ENCODE measurements at places on chromosomes 7 and 10. TPM values are rescaled to one million over a fixed set of nuclear protein-coding genes. Genes with fewer than 3 reads are reported as not detected.

GRCh38 chr10:92691591-92692079 lies 1.9 kb downstream of the HHEX start:
- no peak for DNase-seq

DNA sequence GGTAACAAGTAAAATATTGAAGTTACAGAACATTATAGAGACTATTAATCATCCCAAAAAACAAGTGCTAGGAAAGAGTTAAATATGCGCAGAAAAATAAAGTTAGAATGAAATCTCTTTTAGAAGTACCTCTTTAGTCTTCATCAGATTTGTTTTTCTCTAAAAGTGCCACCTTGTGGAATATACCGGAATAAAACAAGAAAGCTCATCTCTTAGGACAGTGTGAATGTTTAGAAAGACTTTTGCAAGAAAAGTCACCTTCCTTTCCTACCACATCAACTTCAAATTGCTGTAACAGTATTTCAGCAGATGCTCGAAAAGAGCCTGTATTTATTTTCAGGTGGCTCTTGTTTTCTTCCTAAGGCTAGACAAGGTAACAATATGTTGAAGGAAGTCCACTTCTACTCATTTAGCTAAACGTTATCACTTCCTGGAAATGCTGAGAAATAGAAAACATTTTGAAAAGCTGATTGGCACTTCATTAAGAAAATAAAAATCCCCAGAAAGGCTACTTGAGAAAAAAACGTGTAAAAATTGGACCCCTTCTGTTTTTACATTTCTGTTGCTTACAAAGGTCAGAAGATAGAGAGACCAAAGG lies 19.8 kb upstream of the FAM133B start:
- DNase-seq: no peak

DNA sequence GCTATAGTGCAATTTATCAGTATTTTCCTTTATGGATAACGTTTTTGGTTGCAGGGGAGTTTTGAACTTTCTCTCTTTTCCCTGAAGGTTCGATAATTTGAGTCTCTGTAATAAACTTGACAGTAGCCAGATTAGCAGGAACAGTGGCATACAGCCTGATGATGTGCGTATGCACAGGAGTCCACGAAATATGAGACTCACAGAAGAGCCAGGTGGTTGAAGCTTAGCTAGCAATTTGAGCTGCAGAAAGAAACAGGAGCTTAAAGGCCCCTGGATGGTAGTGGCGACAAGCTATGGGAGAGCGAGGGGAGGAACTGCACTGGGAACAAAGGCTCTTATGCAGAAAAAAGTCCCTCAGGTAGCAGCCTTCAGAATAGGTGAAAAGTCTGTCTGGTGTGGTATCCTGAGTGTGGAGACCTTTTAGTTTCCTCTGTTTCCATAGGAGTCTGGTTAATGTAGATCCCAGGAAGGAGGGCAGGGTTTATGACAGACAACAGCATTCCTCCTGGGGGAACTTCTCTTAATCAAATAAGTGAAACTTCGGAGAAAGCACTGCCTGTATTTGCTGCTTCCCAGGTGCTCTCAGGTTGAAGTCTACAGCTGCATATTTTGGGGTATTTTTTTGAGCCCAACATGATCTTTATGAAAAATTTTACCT lies 32.7 kb downstream of the FANK1 start:
- no peak for DNase-seq

- no peak for DNase-seq
These were observed 35.1 kb downstream of the RCC1L start for GRCh38 chr7:75038508-75038907.

GRCh38 chr7:84924353-84924752 lies 262.5 kb downstream of the SEMA3D start:
- DNase-seq: no peak

DNA sequence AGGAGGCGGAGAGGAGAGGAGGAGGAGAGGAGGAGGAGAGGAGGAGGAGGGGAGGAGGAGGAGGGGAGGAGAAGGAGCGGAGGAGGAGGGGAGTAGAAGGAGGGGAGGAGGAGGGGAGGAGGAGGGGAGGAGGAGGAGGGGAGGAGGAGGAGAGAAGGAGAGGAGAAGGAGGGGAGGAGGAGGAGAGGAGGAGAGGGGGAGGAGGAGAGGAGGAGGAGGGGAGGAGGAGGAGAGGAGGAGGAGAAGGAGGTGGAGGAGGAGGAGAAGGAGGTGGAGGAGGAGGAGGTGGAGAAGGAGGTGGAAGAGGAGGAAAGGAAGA lies 15.5 kb upstream of the CRCP start:
- no peak for DNase-seq

DNA sequence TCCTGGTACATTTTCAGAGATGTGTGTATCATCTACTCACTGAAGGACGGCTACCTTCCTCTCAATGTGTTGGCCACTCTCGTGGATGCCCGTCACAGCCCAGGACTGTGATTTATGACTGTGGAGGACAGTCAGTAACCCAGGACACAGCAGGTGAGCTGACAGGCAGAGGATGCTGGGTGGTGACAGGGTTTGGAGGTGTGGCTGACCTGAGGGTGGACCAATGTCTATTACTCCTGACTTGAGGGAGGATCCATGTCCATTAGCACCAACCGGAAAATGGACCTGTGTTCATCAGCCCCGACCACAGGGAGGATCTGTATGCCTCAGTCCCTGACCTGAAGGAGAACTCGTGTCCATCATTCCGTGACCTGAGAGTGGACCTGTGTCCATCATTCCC lies 96.1 kb downstream of the ADCY1 start:
- DNase-seq: no peak

- peak; percentile 50 for DNase-seq
These were observed 59.8 kb downstream of the DNAJC1 start for GRCh38 chr10:21943633-21944265.

DNA sequence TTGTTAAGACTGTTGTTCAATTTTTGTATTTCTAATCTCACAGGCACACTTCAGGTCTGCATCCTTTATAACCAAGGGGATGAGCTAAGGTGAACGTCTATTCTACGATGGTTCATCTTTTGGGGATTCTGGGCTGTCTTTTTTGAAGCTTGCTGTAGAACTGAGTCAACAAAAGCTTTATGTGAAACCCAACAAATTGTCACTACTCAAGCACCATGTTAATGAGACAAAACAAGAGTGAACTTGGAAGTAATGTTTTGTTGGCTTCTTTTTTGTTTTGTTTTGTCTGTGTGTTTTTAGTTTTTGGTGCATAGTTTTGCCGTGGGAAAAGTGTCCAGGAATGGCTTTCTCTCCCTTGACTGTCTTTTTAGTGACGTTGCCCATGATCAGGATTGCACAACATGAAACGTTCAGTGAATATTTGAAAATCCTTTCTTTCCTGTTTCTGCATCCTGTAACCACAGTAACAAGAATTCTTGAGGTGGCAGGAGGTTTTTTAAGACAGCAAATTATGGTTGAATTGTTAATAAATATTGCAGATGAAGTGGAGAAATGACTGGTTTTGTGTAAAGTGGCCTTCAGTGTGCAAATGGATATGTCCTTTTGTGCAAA lies 65.6 kb downstream of the WIPF3 start:
- no peak for DNase-seq

GRCh38 chr7:150357771-150358427 lies 10.7 kb upstream of the REPIN1 start:
- DNase-seq: peak; percentile 74

- DNase-seq: no peak
These were observed 17.1 kb downstream of the PARP12 start for GRCh38 chr7:140045697-140046096.

GRCh38 chr10:111370101-111370500 lies 293.3 kb downstream of the ADRA2A start:
- no peak for DNase-seq

- DNase-seq: no peak
These were observed 295.4 kb downstream of the GRID1 start for GRCh38 chr10:86071145-86071544.

GRCh38 chr10:70917635-70918034 lies 29.3 kb upstream of the PCBD1 start:
- DNase-seq: no peak

DNA sequence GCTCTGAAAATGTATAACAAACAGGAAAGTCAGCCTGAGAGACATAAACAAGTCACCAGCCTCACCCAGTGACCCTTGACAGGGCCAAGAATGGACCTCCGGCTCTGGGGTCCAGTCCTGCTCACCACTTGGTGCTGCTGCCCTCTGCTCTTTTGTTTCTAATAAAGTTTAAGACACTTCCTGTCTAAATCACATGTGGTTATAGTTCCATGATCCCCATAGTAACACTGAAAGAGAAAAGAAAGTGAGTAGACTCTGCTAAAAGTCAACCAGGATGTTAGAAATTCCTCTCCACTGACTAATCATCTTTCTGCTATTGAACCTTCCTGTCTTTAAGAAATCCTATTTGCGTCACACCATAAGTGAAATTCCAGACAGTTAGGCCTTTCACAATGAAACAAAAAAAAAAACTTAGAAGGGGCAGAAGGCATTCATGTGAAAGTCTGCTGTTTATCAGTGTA lies 179.2 kb upstream of the BET1 start:
- DNase-seq: peak; percentile 87

DNA sequence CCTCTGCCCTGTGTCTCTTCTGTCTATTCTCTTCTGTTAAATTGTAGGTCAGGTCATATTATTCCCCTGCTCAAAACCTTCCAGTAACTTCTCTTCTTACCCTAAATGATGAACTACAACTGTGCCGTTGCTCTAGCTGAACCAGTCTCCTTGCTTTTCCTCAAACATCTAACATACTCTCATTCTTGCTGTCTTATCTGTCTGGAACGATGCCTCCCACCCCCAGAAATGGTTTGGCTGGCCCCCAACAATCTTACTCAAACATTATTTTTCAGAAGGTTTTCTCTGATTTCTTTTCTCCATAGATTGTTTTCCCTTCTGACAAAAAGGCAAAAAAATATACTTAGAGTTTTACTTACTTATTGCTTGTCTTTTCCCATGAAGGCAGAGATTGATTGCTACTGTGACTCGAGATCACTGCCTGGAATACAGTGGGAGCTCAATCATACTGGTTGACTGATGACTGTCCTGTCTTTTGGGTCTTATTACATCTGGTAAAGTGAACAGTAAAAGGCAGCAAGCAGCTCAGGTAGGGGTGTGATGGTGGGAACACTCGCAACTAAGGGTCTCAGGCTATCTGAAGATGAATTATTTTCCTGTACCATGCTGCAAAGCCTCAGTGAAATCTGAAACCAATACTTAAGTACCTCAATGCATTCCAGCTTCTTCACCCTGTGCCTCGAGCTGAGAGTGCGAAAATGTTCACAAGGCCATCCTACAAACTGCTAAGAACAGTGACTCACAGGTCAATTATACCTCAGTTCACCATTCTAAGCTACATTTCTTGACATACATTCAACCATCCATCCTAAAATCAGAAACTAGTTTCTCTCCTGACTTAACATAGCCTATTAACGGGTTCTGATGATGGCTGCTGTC lies 67.6 kb downstream of the DNMBP start:
- no peak for DNase-seq

DNA sequence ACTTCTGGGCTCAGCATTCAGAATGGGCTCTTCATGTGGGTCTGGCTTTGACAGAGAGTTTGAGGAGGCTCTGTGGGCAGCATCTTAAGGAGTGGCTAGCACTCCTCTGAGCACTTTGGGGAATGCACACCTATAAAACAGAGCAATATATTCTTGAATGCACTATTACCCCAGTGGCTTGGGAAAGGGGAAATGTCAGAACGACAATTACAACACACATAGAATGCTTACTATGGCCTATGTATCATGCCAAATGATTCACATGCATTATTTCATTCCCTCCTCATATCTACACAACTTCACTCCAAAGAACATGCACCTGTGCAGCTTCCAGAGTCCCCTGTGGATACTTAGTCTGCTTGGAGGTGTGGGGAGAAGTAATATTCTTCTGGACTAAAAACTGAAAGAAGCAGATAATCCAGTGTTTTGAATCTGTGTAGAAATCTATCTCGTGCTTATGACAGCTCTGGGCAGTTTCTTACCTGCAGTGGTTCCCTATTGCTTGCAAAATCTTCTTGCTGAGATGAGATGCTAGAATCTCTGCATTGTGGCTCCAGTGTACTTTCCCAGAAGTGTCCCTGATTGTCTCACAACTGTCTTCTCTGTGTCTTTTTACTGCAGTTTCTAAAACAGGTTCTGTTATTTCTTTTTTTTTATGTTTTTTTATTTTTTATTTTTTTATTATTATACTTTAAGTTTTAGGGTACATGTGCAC lies 5.5 kb upstream of the MGAM start:
- no peak for DNase-seq

The NPY4R2 gene
- not detected for total RNA-seq

The FAM25G gene
- total RNA-seq: not detected

The ARHGAP22 gene
- 6.2 TPM for total RNA-seq

The CYP26C1 gene
- not detected for total RNA-seq

The SPDYE5 gene
- total RNA-seq: not detected

The TMEM213 gene
- total RNA-seq: not detected

The NACAD gene
- 3.2 TPM for total RNA-seq

The CTNNA3 gene
- not detected for total RNA-seq

The GIMAP1 gene
- total RNA-seq: not detected

Data from Daoy (cell line).